ENCODE measurements at places on chromosomes 7 and 10.

DNA sequence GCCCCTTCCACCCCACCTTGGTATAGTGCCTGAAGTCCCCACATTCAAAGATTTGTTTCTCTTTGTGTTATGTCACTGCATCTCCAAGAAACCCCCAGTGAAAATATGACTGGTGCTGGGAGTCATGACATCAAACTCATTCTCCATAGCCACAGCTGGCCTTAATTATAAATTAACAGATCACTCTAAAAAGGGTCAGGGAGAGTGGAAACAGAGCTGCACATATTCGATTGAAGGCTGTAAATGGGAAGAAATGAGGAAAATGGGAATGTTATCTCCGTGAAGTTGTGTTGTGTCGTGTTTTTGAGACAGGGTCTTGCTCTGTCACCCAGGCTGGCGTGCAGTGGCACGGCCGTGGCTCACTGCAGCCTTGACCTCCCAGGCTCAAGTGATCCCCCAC lies 24.2 kb upstream of the NUP42 start:
- no peak for DNase-seq

GRCh38 chr10:90418869-90419652 lies 438.8 kb downstream of the HTR7 start:
- DNase-seq: no peak

DNA sequence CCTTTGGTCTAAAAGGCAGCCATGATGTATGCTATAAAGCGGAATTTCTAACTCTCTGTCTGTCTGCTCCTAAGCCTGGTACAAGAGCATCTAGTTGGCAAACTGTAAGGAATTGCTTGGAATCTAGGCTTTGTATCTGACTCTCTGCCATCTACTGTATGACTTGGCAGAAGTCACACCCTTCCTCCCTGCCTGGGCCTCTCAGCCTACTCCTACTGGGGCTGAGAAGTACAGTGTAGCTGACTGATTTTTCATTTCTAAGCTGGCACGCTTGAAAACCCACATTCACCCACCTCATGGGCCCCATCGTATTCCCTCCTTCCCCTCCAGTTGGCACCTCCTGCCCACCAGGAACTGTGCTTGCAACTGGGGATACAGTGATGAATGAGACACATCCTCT lies 435.2 kb downstream of the PLXNA4 start:
- no peak for DNase-seq

DNA sequence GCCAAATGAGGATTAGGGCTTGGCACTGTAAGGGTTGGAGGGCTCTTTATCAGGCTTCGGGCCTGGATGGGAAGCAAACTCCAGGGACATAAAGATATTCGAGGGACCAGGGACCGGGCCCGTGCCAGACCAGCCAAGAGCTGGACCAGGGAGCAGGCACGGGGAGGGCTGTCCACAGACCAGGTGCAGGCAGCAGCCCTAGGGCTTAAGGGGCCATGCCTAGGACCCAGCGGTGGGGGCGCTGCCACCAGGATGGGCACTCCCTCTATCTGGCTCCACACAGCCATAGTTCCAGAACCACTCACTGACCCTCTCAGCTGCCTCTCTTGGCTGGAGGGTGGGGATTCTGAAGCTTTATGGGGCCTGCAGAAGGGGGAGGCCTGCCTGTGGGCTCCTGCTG lies 32.9 kb downstream of the FAM241B start:
- no peak for DNase-seq

DNA sequence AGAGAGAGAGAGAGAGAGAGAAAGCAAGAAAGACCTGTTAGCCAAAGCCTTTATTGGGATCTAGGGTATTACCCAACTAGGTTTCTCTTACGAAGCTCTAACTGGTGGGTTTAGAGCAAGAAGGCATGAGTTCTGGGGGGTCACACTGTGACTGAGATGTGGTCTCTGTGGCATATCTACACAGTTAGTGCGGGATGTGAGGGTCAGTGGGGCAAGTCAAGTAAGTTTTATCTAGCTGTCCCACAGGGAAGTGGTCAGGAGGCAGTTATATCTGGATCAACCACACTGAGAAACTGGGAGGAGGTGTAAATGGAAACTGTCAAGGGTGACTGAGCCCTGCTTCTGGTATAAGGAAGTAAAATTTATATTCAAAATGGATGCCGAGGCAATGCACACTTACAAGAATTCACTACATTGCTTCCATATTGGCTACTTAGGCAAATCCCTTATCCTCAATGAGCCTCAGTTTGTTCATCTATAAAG lies 331.6 kb upstream of the HPS1 start:
- DNase-seq: no peak

All from GM12864 (cell line).